ENCODE measurements at places on chromosomes 11 and 22.

DNA sequence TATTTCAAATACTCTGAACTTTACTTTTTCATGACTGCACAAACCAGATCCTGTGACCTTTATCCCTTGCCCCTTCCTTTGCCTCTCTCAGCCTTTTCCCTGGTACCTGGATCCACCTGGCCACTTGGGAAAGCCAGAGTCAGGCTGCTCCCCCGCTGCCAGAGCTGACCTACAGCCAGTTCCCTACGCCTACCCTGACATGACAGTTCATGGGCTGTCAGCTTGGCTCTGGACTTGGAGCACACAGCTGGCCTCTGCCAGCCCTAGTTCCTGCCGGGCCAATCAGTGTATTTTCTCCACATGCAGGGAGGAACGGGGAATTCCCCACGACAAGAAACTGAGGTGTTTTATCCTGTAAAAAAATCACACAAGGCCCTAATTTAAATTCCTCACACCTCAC lies 382.6 kb downstream of the INSC start:
- no peak for DNase-seq

DNA sequence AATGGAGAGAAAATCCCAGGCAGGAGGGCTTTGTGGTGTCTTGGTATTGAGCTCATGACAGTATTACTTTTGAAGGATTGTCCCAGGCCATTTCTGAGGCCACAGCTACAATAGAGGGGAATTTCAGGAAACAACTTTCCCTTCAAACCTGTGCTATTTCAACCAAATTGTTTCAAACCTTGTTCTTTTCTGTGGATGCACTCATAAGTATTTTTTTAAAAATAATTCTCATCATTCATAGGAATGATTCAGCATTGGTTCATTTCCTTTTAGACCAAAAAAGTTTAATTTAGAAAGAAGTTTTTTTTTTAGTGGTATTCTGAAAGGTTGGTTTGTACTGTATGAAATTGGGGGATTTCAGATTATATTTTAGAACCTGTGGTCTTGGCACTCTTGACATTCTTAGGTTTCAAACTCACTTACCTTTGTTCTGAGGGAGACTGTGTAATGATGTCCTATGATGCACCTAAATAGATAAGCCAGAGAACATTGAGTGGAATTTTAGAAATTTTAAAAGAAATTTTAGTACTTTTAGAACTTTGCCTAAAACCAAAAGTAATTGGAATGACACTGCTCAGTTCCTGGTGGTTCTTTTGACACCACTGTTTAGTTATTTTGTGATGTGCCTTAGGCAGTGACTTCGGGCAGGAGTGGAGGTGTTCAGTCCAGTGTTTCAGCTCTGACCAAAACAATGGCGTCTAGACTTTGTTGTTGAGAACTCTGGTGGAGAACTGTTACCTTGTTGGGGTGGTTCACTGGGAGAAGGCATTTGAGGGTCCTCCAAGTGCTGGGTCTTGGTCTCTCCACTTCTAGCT lies 12.2 kb downstream of the TEAD1 start:
- no peak for DNase-seq

DNA sequence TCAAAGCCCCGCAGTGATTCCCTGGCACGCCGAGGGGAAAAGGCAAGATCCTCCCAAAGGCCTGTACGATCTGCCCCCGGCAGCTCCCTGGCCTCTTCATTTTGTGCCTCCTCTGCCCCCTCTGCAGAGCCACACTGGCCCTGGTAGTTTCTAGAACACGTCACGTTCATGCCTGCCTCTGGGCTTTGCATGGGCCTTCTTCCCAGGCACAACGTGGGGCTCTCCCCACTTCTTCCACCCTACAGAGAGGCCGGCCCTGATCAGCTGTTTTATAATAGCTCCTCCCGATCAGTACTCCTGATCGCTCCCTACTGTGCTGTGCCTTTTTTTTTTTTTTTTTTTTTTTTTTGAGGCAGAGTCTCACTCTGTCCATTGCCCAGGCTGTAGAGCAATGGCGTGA lies 78.4 kb downstream of the PTPRJ start:
- DNase-seq, result no peak

GRCh38 chr11:19777039-19777376 lies 64.4 kb downstream of the NAV2 start:
- no peak for DNase-seq

DNA sequence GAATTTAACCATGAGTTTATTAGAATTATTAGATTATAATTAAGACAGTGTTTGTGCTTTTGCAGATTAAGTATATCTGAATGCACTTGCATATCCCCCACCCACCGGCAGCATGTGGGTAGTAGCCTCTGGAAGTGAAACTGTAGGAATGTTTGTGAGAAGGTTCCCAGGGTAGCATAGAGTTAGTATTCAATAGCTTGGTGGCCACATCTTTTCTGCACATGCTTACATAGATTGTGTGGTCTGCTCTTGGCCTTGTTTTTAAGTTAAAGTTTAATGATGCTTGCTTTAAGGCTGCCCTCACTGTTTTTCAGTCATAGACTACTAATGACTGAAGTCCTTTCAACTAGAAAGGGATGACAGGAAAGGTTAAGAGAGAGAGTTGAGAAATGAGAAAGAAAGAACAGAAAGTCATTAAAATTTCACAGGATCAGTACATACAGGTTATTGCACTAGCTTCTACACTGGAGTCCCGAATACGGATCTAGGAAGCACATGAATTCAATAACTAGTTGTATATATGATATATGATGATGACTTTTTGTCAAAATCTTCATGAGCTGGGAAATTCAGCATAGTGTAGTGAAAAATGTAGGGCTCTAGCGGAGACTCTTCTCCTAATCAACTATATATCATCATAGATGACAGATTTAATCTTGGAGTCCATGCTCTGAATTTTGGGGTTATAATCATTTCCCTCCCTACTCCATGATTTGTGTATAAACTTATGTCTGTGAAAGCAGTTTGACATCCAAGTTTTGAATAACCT lies 137.1 kb downstream of the ARHGAP42 start:
- DNase-seq, result no peak

DNA sequence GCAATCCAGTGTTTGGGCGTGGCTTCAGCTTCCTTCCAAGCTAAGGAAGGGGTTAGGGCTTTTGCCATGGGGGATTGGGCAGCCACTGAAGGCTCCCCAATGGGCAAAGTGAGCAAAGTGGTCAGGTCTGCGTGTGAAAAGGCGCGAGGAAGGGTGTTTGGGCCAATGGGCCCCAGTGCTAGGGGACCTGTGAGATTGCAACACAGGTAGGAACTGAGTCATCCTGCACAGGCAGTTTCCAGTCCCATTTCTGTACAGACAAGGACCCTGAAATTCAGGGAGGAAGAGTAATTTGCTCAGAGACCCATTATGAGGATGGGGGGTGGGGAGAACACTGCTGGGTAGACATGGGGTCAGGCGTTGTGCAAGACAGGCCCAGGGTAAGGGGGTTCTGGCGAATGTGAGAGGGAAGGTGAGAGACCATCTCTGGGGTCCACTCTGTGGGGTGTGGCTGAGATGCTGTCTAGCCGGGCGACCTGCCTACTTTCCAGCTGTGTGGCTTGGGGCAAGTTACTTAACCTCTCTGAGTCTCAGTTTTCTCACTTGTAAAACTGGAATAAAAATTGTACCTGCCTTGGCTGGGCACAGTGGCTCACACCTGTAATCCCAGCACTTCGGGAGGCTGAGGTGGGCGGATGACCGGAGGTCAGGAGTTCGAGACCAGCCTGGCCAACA lies 7.3 kb downstream of the CCDC88B start:
- DNase-seq, result no peak

DNA sequence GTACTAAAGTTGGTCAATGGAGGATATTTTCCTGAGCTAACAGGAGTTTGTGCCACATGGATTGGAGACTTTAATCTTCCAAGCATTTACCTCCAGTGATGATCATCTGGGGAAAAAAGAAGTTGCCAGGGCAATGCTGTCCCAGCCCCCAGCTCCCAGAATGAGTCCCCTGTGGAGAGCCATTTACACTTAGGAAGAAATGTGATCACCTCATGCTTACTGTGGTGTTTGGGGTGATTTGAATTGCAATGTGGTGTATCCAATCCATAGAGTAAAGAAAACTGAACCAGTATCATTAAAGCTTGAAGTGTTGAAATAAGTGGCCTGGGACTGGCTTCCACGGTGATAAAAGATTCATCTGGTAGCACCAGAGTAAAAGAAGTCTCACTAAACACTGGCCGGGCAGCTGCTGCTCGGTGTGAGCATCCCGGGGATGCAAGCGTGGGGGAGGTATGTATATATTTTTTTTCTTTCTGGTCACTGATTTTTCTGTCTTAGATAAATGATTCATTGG lies 117.2 kb upstream of the NTM start:
- DNase-seq, result no peak

DNA sequence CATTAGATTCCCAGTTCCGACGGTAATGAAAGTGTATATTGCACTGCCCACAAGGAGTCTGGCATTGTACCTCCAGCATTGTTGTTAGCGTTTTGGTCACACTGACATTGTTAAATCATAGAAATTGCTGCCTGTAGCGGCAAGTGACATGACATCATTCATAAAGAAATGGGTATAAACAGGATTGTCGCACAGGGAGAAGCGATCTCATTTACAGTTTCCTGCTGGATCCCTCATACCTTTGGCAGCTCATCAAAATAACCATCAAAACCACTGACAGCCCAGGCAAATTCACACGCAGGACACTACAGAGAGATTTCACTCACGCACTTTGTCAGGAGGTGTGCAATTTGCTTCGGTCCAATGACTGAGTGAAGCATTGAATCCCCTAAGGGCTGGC lies 3.5 kb downstream of the HTR3B start:
- DNase-seq, result no peak

- no peak for DNase-seq
Measured at GRCh38 chr11:75796091-75796435, 18.9 kb upstream of the UVRAG start.

GRCh38 chr22:48093981-48094380 lies 1331.5 kb downstream of the TBC1D22A start:
- no peak for DNase-seq

DNA sequence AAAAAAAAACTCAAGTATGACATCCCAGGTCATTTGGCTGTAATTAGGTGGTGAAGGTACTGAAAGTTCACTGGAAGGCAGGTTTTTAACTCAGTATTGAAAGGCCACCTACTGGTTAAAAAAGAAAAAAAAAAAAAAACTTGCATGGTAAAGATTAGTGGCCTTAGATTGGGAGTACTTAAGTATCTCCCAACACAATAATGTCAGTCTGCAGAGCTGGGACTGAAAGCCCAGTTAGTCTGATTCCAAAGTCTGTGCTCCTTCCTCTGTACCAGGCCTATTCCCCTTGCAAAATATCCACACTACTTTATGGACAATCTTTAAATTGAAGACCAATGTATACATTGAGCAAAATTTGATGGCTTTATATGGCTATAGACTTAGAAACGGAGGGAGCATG lies 85.5 kb downstream of the NOX4 start:
- no peak for DNase-seq

- no peak for DNase-seq
Measured at GRCh38 chr11:128947773-128948172, 5.1 kb upstream of the TP53AIP1 start.

- no peak for DNase-seq
Measured at GRCh38 chr11:116701876-116702275, 70.9 kb downstream of the BUD13 start.

DNA sequence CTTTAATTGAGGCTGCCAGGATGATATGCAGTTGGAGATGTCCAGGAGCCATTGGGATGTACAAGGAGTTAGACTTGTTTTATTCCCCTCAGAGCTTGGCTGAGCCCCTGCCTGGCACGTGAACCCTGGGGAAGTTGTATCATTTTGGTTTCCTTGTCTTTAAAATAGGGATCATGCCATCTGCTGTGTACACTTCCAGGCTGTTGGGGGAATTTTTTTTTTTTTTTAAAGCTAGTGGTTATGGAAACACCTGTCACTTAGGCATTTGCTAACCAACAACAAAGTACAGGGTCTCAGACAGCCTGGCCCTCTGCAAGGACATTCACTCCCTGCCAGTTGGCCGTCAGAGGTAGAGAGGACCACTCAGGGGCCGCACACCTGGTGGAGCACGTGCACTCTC lies 8.5 kb upstream of the RAB1B start:
- no peak for DNase-seq

DNA sequence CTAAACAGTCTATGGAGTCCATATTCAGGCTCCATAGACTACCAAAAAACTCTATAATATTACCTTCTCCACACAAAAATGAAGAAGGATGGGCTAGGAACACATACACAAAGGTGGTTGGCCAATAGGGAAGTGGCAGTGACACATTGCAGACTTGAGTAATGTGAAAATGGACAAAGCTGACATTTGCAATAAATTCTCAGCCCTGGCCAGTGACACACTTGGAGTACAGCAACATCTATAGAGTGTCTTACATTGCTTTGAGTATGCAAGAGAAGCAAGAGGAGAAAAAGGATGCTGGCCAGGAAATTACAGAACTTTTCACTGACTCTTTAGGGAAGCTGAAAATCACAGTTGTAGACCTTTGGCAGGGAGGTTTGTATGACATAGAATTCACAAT lies 7.3 kb upstream of the OR52W1 start:
- no peak for DNase-seq

- DNase-seq, result no peak
Measured at GRCh38 chr11:74288161-74288560, 23.3 kb downstream of the P4HA3 start.

GRCh38 chr22:45077286-45077685 lies 67.5 kb upstream of the PHF21B start:
- no peak for DNase-seq

- DNase-seq, result no peak
Measured at GRCh38 chr11:13064593-13064992, 55.5 kb downstream of the RASSF10 start.

DNA sequence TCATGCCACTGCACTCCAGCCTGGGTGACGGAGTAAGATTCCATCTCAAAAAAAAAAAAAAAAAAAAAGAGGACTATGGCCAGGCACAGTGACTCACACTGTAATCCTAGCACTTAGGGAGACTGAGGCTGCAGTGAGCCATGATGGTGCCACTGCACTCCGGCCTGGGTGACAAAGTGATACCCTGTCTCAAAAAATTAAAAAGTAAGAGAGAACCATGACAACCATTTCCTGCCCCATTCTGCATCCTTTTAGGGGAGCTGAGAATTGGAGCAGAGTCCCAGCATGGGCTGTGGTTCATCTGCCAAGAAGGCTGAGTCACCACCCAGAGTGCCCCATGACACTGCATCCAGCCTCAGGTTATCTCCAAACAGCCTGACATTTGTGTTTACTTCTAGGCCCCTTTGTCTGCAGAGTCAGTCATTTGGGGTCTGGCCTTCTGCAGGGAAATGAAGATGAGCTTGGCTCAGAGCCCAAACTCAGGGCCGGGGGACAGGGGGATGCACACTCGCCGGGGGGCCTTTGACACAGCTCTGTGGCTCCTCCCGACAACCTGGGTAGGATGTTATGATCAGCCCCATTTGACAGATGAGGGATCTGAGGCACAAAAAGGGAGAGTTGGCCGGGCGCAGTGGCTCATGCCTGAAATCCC lies 4.7 kb downstream of the CSDC2 start:
- peak; percentile 81 for DNase-seq

DNA sequence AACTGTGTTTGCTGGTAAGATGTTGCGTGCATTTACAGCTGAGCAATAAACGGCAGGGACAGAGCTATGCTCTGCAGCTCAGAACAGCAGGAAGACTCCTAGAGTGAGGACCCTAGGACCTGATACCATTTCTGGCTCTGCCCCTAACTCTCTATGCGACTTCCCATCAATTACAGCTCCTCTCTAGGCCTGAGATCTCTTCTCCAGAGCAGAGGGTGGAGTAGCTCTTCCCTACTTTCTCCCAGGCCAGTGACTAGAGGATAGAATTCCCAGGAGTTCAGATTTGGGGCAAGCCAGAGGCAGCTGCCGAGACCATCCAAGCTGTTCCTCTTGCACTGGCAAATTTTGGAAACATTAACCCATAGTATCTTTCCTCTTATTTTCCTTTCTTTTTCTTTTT lies 12.8 kb upstream of the SCGB1A1 start:
- DNase-seq, result no peak

- DNase-seq, result no peak
Measured at GRCh38 chr11:3018596-3018995, 26.5 kb upstream of the NAP1L4 start.
